Smooth muscle cell of the coronary artery (primary cell): ENCODE measurements at places on chromosomes 7 and 10. TPM values are rescaled to one million over a fixed set of nuclear protein-coding genes. Genes with fewer than 3 reads are reported as not detected.

The GTF2IRD2 gene
- total RNA-seq: 2.0 and 3.6 TPM in 2 replicates

The NRG3 gene
- 0.15 TPM in 1 of 2 replicates, not detected in the other for total RNA-seq

The COL17A1 gene
- 0.23 and 0.45 TPM in 2 replicates for total RNA-seq

The DDC gene
- not detected in 2 replicates for total RNA-seq

The CDNF gene
- 0.35 and 0.83 TPM in 2 replicates for total RNA-seq

The CTBP2 gene
- 73.5 and 75.4 TPM in 2 replicates for total RNA-seq

The NAT16 gene
- not detected in 2 replicates for total RNA-seq

The C10orf53 gene
- total RNA-seq: not detected in 2 replicates

The RBM20 gene
- under 0.01 and 0.45 TPM in 2 replicates for total RNA-seq

The NPM3 gene
- total RNA-seq: 124 and 126 TPM in 2 replicates

The NCOA4 gene
- total RNA-seq: 109 and 149 TPM in 2 replicates

The RAMP3 gene
- total RNA-seq: not detected in 2 replicates

The NPVF gene
- not detected in 2 replicates for total RNA-seq

The GIMAP7 gene
- 0.12 TPM in 1 of 2 replicates, not detected in the other for total RNA-seq

The TCAF2 gene
- total RNA-seq: 1.4 and 2.1 TPM in 2 replicates

The NEUROD6 gene
- not detected in 2 replicates for total RNA-seq

The DUS4L gene
- 3.0 and 4.2 TPM in 2 replicates for total RNA-seq

The SYT15 gene
- total RNA-seq: 0.08 and 0.59 TPM in 2 replicates

The MOGAT3 gene
- not detected in 2 replicates for total RNA-seq

The CPEB3 gene
- total RNA-seq: 0.68 and 0.70 TPM in 2 replicates

The ADGRA1 gene
- total RNA-seq: not detected in 2 replicates

The CLDN3 gene
- not detected in 2 replicates for total RNA-seq

The HTR5A gene
- total RNA-seq: not detected in 2 replicates

The NPTX2 gene
- 0.15 and 6.0 TPM in 2 replicates for total RNA-seq

The USP54 gene
- total RNA-seq: 3.4 and 5.3 TPM in 2 replicates

The GRM3 gene
- total RNA-seq: not detected in 2 replicates

The ATG9B gene
- 0.23 TPM in 1 of 2 replicates, not detected in the other for total RNA-seq

The AKR1C2 gene
- total RNA-seq: 13.3 and 70.8 TPM in 2 replicates

The ZNF804B gene
- not detected in 2 replicates for total RNA-seq

The KCNH2 gene
- total RNA-seq: 0.08 TPM in 1 of 2 replicates, not detected in the other

The TAS2R3 gene
- 0.68 and 1.8 TPM in 2 replicates for total RNA-seq

The ATAD1 gene
- 20.8 and 30.8 TPM in 2 replicates for total RNA-seq

The CDHR1 gene
- total RNA-seq: not detected in 2 replicates

The RBAK gene
- total RNA-seq: 2.9 and 6.5 TPM in 2 replicates

The TSPAN12 gene
- 2.0 and 3.5 TPM in 2 replicates for total RNA-seq

The IFIT1 gene
- 3.6 and 27.1 TPM in 2 replicates for total RNA-seq

The FAM237B gene
- total RNA-seq: not detected in 2 replicates

The WEE2 gene
- not detected in 2 replicates for total RNA-seq

The TFPI2 gene
- 0.47 and 166 TPM in 2 replicates for total RNA-seq

The KAZALD1 gene
- 4.0 and 25.4 TPM in 2 replicates for total RNA-seq

The UCMA gene
- total RNA-seq: not detected in 2 replicates

The PSMA2 gene
- 25.9 and 63.7 TPM in 2 replicates for total RNA-seq

The CEP55 gene
- total RNA-seq: 0.47 and 10.1 TPM in 2 replicates

The RELN gene
- 0.08 and 1.5 TPM in 2 replicates for total RNA-seq

The PHKG1 gene
- total RNA-seq: 0.98 and 7.5 TPM in 2 replicates

The RBP4 gene
- 0.15 and 0.23 TPM in 2 replicates for total RNA-seq

The VOPP1 gene
- total RNA-seq: 56.7 and 112 TPM in 2 replicates

The ACSL5 gene
- 0.30 and 3.7 TPM in 2 replicates for total RNA-seq

The LEP gene
- total RNA-seq: 0.94 TPM in 1 of 2 replicates, not detected in the other

The KIAA1549 gene
- total RNA-seq: 0.35 and 0.60 TPM in 2 replicates

The ARHGEF35 gene
- 2.0 and 6.1 TPM in 2 replicates for total RNA-seq

The TCF7L2 gene
- total RNA-seq: 3.2 and 4.1 TPM in 2 replicates

The NME8 gene
- not detected in 2 replicates for total RNA-seq

The PBLD gene
- total RNA-seq: 2.8 and 6.5 TPM in 2 replicates

The RHBDD2 gene
- total RNA-seq: 8.3 and 14.9 TPM in 2 replicates
